ENCODE measurements at places on chromosomes 5 and 9.

DNA sequence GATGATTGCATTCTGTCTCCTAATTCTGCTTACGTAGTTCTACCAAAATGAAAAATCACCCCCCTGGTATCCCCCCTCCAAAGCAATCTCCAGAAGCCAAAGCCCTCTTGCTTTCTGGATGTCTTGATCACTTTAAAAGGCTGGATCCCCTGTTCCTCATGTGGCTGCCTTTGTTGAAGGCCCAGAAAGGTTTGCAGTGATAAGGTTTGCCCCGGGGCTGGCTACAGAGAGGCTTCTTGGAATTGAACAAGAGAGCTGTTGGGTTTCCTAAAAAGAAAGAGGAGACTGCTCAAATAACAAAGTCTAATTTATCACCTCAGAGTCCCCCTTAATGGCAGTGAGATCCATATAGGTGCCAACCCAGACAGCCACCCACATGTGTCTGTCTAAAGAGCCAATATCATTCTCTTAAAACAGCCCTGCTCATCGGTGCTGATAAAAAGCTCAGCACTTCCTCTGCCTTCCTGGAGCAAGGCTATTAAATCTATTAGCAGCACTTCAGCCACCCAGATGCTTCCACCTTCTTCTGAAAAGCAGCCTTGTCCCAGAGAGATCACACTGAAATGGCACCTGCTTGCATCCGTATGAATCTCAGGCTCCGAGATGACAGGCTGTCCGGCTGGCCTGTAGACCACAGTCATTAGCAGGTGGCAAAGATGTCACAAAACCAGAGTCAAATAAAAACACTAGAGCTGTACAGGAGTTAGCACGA is 70.9 kb downstream of the TEX10 start:
- no peak for DNase-seq

DNA sequence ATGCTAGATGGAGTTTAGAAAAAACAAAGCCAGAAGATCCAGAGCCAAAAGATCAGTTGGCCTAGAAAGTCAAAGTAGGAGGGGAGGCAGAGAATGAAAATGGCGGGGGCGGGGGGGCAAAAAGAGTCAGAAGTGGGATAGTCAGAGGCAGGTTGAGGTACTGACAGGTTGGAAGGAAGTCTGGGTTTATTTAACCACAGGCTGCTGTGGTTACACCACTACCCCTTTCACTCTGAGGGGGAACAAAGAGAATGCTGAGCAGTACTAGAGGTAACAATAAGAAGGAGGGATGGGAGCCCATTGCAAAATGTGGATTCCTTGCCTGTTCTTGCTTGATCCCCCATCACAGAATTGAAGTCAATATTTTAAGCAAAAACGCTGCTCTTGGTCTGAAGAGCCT is 111.8 kb downstream of the CAVIN4 start:
- DNase-seq = no peak

GRCh38 chr9:19495186-19496028 is 86.6 kb downstream of the ACER2 start:
- no peak for DNase-seq

DNA sequence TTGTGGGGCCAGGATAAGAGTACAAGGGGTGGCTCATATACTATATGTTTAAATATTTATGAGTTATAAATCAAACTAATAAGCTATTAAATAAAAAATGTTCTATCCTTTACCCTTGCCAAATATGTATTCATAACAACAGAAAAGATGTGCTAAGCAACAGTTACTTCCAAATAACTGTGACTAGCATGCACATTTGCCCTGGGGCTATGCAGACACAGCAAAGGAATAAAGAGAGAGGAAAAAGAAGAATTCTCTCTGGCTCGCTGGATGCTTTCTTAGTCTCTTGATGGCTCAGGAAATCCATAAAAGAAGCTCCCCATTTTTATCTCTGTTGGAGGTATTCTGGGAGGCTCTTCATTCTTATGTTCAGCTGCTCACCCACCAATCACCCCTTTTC is 182.4 kb upstream of the ATP10B start:
- DNase-seq = no peak

- no peak for DNase-seq
These were observed 459.6 kb upstream of the PAPPA start for GRCh38 chr9:115694014-115694413.

DNA sequence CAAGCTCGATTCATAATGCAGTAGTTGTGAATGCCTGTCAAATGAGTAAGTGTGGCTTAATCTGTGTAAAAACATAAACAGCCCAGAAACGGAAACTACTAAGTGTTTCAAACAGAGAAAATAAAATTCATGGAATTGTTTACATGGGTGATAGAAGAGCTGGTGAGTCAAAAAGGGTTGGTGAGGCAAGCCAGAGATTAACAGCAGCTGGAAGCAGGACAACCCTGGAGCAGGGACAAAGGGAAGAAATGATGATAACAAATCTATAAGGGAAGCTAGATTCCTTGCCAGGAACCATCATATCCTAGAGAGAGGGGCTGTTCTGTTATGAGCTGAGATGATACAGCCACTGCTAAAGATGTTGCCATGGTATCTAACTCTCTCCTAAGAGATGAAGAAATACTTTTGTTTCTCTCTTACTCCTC is 18.0 kb upstream of the PRR16 start:
- no peak for DNase-seq

DNA sequence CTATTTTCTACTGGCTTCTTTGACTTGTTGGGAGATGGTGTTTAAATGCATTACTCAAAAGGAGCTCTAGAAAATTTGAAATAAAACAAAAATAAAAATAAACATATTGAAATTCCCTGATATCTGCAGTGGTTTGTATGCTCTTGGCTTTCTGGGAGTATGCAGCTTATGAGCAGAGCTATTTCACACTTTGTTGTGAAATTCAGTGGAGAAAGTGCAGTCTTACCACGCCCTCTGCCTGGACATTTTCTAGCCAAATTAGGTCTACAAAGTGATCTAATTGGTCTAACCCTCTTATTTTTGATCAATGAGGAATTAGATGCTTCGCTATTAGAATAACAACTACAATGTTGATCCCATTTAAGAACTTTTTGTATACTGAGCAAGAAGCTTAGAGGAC is 66.8 kb downstream of the INSYN2B start:
- DNase-seq = no peak

GRCh38 chr5:59446356-59446755 is 447.2 kb downstream of the PDE4D start:
- DNase-seq = no peak

DNA sequence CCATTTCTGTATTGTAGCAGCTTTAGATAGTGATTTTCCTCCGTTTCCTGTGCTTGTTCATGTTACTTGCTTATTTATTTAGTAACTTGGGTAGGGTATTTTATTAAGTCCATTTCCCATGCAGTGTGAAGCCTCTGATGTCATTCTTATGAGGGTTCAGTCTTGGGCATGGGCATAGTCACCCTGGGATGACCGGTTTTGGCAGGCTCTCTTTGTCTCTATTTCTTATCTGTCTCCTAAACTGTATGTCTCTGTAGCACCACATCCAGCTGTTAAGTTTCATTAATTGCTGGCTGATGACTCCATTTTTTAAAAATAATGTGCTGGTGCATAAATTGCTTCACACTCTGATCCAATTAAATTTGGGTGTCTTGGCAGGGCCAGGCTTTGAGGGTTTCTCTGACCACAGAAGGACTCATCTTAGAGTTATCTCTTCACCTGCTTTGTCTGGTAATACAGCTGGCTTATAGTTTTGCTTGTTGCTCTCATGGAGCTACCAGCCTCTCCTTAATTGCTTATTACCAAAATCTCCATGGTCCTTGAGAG is 173.3 kb upstream of the VLDLR start:
- DNase-seq = no peak

DNA sequence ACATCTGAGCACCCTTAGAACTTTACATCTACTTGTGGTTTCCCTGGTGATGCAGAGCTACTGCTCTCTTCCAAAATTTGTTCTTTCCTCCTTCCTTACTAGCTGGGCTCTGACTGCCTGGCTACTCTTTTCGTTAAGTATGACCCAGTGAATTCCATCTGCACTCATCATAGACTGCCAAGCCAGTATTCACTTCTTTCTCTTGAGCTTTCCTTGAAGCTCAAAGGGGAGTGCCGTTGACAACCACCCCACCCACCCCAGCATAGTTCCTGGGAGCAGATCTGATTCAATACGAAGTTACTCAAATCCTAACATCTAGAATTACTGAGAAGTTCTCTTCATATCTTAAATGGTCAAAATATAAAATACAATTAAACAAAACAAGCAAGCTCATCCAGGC is 190.5 kb downstream of the ADAMTS12 start:
- DNase-seq = no peak

- no peak for DNase-seq
These were observed 241.7 kb downstream of the DOCK8 start for GRCh38 chr9:456365-456764.

DNA sequence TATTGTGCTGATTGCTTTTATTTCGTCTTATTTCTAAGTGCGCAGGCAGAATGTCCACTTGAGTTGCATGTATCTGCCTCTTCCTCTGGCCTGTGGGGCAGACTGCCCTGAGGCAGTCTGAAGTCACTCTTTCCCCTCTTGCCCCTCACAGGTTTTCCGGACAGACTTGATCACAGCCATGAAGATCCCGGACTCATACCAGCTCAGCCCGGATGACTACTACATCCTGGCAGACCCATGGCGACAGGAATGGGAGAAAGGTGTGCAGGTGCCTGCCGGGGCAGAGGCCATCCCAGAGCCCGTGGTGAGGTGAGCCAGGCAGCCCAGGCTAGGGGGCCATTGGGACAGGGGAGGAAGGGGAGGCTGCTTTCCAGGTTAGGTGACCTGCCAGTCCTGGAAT is 26.4 kb downstream of the JADE2 start:
- DNase-seq = no peak

- DNase-seq = no peak
These were observed 909 bp downstream of the AFF4 start for GRCh38 chr5:132962429-132963021.

GRCh38 chr5:155342956-155343355 is 329.4 kb downstream of the KIF4B start:
- DNase-seq = no peak

DNA sequence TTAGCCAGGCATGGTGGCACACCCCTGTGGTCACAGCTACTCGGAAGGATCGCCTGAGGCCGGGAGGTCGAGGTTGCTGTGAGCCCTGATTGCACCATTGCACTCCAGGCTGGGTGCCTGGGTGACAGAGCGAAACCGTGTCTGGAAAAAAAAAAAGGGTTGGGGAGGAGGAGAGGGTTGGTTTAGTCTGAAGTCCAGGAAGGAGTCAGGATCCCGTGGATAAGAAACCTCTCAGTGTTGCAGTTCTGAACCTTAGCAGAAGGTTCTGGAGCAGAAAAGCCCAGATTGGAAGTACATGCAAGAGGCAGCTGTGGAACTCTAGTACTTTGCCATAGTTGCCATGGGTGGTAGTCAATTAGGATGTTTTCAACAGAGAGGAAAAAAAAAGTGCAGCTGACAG is 125.2 kb upstream of the CPEB4 start:
- DNase-seq = no peak

Measured in activated T-cell treated with anti-CD3 and anti-CD28 coated beads for 24 hours (primary cell).